ENCODE measurements at places on chromosomes 12 and 14.

DNA sequence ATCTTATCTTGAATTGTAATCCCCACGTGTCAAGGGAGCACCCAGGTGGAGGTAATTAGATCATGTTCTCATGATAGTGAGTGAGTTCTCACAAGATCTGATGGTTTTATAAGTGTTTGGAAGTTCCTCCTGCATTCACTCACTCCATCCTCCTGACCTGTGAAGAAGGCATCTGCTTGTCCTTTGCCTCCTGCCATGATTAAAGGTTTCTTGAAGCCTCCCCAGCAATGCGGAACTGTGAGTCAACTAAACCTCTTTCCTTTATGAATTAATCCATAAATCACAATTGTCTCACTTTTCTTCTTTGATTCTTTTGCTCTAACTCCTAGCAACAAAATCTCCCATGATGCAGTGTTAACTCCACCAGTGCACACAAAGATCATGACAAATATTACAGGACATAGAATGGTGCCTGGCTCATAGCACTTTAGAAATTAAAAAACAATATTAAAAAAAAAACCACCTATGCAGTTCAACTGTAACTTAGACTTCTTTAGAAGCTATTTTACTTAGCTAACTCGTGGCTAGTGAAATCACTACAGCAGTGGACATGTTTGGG lies 37.6 kb upstream of the MGAT4C start:
- no peak for DNase-seq

DNA sequence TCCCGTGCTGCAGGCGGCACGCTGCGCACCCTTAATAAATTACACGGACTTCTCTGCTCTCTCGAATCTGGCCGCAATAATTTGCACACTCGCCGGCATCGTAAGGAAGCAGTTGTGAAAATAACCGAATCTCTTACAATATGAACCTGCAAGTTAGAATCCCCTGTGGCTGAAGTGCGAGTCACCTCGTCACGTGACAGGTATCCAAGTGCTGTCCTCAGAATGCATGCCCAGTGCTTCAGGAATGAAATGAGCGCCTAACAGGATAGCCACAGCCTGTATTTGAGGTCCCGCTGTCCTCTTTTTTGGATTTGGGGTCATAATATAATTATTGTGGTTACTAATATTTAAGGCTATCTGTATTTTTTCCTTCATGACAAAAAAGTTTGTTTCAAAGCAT lies 82.0 kb downstream of the VWF start:
- DNase-seq, result no peak

DNA sequence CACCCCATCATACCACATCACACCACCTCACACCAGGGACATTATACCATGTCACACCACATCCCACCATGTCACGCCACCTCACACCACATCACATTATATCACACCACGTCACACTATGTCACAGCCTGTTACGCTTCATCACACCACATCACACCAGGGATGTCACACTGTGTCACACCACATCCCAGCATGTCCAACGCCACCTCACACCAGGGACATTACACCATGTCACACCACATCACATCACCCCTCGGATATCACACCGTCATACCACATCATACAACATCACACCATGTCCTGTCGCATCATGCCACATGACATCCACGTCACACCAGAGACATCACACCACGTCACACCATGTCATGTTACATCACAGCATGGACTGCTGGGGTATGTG lies 235.5 kb downstream of the TMEM121 start:
- no peak for DNase-seq

GRCh38 chr14:99512110-99512449 lies 30.9 kb downstream of the CCNK start:
- no peak for DNase-seq

DNA sequence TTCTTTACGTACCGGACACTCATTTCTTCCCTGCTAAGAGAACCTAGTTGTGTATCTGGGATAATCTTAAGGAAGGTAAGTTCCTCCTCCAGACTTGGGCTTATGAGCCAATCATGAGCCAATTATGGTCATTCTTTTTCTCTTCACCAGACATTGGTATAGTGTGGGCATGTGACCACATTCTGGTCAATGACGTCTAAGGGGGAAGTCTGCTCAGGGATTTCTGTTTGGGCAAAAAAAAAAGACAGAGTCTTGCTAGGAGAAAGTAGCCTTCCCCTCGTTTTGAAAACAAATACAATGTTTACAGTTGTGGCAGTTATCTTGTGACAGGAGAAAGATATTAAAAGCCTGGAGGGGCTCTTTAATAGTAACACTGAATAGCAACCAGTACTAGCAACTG lies 20.1 kb upstream of the PLXNC1 start:
- DNase-seq, result no peak

- no peak for DNase-seq
Observed at GRCh38 chr12:3771853-3772252, 18.9 kb upstream of the CRACR2A start.
